Stimulated activated CD4-positive, alpha-beta T cell treated with anti-CD3 and anti-CD28 coated beads, Interleukin-4, amount 100 ng/mL, for 4 hours (primary cell): ENCODE measurements at places on chromosomes 6 and 20.

GRCh38 chr6:37432590-37432915 lies 468 bp upstream of the CMTR1 start:
- no peak for DNase-seq

- DNase-seq, result no peak
These were observed 45.1 kb downstream of the EPB41L2 start for GRCh38 chr6:131017962-131018361.

DNA sequence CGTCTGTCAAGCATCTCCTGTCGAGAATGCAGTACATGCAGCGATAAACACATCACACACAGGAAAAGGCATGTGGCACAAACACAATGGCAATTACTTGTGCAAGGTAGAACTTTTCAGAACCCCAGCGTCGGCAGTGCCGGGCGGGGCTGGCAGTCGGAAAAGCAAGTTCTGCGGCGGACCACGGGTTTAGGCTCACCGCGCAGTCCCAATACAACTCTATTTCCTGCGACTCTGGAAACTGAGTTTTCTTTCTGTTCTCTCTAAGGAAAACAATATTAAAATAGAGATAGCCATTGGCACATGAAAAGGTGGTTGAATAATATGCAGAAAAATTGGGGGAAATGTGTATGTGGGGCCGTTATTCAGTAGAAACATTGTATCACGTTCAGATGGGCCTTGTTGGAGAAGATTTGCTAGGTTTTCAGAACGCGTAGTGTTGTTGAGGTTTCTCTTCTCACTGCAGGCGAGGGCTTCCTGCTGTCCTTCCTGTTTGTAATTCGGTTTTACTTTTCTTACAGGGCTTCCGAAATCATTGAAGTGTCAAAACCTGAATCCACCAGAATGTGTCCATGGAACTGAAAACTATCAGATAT lies 369.5 kb downstream of the THBS2 start:
- DNase-seq, result no peak

DNA sequence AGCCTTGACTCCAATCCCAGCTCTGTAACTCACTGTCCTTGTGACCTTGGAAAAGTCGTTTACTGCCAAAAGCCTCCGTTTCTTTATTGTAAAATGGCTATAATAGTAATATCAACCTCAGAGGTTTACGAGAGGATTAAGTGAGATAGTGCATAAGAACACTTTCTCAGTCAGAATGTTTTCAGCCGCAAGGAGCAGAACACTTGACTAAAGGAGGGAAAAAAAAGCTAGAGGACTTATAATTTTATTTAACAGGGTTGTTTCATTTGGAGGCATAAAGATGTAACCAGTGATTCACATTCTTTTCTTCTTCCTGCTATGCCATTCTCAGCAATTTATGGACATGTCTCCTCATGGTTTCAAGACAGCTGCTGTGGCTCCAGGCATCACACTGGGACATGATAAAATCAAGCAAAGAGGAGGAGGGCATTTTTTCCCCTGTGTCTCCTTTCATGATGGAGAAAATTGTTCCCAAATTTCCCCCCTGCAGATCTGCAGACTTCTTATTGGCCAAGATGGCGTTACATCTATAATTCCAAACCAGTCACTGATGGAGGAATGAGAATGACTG lies 143.0 kb upstream of the PTPN1 start:
- no peak for DNase-seq

- no peak for DNase-seq
These were observed 521.6 kb upstream of the ZNF337 start for GRCh38 chr20:26218301-26218700.

GRCh38 chr6:92706976-92707375 lies 712.4 kb downstream of the EPHA7 start:
- no peak for DNase-seq

- DNase-seq, result no peak
These were observed 33.9 kb upstream of the RNF144B start for GRCh38 chr6:18353251-18353650.
